ENCODE measurements at places on chromosomes 2 and 18.

GRCh38 chr2:71699428-71699827, 246.1 kb downstream of the DYSF start:
- DNase-seq = no peak

GRCh38 chr2:64525317-64525613, 1.1 kb downstream of the AFTPH start:
- DNase-seq = no peak

GRCh38 chr18:22378672-22379282, 38.9 kb downstream of the CTAGE1 start:
- no peak for DNase-seq

GRCh38 chr2:242054881-242055801, 185.6 kb downstream of the RTP5 start:
- DNase-seq = no peak

DNA sequence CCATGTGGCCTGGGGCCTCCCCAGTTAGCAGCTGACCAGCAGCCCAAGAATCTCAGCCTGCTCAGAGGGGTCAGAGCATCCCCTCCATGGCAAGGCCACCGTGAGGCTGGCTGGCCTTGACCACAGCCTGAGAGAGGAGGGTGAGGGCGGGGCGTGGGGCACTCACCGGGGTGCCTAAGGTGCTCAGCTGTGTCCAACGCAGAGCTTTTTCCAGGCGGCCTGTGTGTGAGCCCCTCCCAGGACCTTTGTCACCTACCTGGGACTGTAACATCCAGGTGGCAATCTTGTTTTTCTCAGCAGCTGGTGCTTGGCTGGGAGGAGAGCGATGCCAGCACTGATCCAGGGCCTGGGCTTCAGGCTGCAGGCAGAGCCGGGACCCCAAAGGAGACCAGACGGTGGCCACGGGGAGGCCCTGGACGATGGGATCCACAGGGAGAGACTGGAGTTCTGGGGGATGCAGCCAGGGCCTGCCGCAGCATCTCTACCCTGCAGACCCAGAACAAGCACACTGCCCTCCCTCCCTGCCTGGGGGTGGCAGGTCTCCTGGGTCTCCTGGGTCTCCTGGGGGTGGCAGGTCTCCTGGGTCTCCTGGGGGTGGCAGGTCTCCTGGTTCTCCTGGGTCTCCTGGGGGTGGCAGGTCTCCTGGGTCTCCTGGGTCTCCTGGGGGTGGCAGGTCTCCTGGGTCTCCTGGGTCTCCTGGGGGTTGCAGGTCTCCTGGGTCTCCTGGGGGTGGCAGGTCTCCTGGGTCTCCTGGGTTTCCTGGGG, 12.3 kb downstream of the SNED1 start:
- DNase-seq = no peak

- DNase-seq = no peak
These were observed 48.0 kb downstream of the RAB12 start for GRCh38 chr18:8657050-8657820.

DNA sequence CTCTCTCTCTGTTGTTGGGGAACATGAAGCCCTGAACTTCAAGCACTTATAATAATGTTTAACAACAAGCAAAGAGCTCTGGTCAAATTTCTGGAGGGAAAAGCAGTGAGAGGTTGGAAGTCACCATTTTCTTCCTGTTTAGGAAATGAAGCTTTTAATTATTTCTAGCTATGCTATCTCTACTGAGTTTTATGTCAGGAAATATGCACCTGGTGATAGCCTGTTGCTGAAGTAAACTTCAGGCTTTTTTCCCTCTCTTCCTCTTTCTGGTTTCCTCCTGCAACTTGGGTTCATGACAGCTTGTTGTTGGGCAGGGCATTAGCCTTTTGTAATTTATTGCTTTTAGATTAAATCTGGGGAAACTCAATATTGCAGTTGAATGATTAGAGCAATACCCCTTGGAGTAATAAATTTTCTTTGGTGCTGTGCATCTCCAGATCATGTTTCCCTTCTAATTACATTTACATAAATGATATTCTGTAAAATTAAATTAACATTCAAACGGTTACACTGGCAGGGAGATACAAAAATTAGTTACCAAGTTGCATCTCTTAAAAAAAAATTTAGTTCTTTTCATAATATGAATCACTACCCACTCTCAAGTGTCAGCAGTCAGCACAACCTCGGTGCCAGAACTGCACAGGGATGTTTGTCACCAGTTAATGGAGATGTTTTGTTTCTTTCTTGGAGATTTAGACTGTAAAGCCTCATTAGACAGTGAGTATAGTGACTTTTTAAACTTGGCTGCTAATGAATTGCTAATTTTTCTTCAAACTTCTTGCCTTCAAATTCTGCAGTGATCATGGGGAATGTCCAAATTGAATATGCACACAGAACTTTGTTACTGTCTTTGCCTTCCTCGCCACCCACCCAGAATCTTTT, 466.6 kb upstream of the ETAA1 start:
- no peak for DNase-seq

DNA sequence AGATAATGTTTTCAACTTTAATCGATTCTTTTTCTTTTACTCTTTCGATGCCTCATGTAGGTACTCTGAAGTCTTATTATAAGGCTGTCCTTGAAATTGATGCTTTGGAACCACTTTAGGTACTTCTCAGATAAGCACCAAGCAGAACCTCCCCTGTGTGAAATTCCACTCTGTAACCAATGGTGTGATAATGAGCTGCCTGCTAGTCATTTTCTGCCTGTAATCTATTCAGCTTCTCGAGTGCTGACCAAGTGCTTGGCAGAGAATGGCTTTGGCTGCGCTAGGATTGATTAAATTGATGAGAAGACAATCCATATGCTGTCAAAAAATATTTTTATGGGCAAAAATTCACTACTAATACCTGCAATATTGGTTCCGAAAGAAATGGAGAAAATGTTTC, 132.1 kb upstream of the STON1 start:
- no peak for DNase-seq

- DNase-seq = peak; percentile 2
These were observed 39.4 kb upstream of the RND3 start for GRCh38 chr2:150526827-150527226.

DNA sequence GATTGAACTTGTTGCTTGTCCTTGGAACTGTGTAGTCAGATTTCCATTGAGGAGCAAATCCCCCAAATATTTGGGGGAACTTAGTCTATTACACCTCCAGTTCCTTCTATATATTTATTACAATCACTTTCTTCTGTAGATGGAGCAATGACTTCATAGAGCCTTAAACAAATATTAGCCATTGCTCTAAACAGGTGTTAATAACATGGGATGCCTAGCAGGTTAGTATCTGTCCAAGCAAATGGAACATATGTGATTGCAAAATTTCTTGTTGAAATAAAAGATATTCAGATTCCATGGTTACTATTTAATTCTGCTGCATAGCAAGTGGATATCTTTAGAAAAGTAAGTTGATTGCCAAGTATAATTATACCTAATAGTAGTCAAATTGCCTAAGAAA, 207.6 kb upstream of the NABP1 start:
- no peak for DNase-seq

- DNase-seq = no peak
These were observed 205.5 kb upstream of the SP5 start for GRCh38 chr2:170509452-170510193.

DNA sequence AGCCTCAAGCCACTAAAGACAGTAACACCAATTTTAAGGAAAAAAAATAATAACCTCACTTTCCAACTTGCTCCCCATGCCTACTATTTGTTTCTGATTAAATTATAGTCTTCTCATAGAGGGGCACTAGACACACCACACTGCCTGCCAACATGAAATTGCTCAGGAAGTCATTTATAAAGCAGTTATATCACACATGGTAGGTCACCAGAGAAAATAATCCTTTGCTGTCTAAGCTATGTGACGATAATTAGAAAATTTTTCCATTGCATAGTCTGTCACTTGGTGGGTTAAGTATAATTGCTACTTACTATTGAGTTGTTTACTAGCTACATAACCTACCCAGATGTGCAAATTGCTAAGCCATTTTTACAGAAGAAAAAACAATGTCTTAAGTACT, 85.2 kb downstream of the INO80D start:
- DNase-seq = no peak

- peak; percentile 63 for DNase-seq
These were observed 1.0 kb downstream of the CYP1B1 start for GRCh38 chr2:38074764-38075506.

- no peak for DNase-seq
These were observed 481.6 kb downstream of the IRS1 start for GRCh38 chr2:226317970-226318369.

GRCh38 chr18:3097082-3097481, 84.1 kb upstream of the LPIN2 start:
- DNase-seq = no peak

GRCh38 chr18:59270689-59271257, 2.5 kb downstream of the RAX start:
- DNase-seq = no peak

- no peak for DNase-seq
These were observed 22.6 kb downstream of the FER1L5 start for GRCh38 chr2:96665083-96665569.

DNA sequence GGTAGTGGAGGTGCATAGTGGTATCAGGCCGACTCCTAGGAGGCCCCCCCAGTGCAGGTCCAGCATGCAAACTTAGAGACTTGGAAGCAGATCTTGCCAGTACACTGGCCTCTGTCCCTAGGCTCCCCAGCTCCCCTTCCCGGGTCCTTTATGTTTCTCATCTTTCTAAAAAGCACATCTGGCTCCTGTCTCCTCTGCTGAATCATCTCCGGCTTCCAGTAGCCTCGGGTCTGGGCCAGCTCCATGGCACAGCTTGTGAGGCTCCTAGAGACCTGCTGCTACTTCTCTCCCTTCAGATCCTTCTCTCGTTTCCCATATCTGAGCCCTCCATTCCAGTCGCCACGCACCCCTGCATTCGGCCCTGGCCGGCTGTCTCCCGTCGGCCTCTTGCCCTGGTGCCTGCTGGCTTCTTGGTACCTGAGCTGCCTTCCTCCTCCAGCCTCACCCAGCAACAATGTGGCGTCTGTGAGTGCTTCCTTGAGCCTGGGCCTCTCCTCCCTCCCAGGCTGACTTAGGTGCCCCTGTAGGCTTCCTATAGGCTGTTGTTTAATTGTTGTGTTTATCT, 6.6 kb downstream of the TRAF3IP1 start:
- DNase-seq = no peak

- DNase-seq = no peak
These were observed 262.5 kb downstream of the TGIF1 start for GRCh38 chr18:3712491-3712890.

DNA sequence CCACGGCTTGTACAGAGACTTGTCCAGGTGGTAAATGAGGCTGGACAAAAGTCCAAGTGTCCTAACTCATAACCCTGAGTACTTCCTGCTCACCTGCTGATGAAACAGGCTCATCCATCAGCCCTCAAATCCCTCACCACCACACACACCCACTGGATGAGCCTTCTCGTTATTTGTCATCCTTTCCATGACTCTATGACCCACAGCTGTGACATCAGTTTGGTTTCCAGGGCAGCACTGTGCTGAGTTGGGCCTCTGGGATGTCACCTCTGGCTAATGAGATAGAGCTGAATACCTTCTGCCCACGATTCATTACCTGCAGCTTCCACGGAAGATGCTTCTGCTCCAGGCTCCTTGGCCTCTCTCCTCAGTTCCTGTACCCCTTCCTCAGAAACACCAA, 39.4 kb downstream of the SLC14A2 start:
- no peak for DNase-seq

GRCh38 chr2:70717431-70718038, 50.5 kb downstream of the ADD2 start:
- no peak for DNase-seq

- DNase-seq = no peak
These were observed 133.5 kb downstream of the SPTBN1 start for GRCh38 chr2:54589340-54590215.

DNA sequence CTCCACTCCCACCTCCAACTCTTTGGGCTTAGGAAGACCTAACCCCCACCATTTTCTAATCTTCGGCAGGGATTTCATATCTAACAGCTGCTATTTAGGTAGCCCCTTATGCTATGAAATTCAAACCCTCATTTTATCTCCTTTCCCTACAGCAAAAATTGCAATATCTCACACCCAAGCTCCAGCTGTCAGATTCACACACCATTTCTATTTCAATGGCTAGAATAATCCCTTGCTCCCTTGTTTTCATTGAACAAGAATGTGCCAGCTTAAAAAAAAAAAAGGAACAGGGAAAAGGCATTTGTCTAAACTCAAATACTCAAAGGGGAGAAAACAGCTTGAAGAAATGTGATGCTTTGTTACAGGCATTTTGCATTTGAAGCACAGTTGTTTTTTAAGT, 850.6 kb upstream of the ACVR2A start:
- DNase-seq = no peak

- DNase-seq = no peak
These were observed 439.5 kb upstream of the ZEB2 start for GRCh38 chr2:144959416-144959815.

DNA sequence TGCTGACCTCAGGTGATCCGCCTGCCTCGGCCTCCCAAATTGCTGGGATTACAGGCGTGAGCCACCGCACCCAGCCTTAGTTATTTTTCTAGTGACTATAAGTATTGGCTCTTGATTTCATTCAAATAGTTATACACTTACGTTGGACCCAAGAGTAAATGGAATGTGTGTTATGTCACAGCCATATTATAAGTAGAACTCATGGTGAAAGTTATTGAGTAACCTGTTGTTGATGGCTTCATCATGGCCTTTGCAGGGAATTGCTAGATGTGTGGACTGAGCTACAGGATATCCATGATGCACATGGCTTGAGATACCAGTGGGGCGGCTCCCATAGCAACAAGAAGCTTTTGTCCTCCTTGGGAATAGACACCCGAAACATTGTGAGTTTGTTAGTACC, 44.7 kb downstream of the AFTPH start:
- no peak for DNase-seq

GRCh38 chr18:79884294-79884962, 67.0 kb downstream of the SLC66A2 start:
- DNase-seq = no peak

DNA sequence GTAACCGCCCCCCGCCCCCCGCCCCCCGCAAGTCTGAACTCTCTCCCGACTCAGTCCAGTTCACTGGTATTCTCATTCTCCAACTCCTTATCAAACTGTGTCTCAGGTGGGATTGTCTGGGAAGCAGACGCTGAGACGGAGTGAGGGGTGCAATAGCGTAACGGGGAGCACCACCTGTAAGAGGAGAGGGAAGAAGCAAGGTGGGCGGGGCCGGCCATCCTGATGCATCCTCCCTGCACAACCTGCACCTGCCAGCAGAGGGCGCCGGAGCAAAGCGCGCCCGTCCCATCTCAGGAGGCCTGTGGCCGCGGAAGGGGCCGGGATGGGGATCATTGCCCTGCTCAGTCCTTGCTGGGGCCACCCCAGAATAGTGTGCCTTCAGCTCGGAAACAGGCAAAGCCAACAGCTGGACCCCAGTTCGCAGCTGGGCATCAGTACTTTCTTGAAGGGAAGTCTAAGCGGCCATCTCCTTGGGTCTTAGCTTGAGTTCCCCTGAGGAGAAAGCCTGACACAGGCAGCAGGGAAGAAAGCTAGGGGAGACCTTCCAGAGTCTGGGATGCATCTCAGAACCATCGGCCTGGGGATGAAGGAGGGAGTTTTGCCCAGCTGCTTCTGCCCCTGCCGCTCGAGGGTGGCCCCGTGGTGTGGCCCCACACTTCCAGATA, 208.0 kb downstream of the TFCP2L1 start:
- peak; percentile 90 for DNase-seq

- no peak for DNase-seq
These were observed 445.8 kb upstream of the ACVR2A start for GRCh38 chr2:147398996-147399395.
